ENCODE measurements at places on chromosomes 3 and 15. TPM values are rescaled to one million over a fixed set of nuclear protein-coding genes. Genes with fewer than 3 reads are reported as not detected.

Gene SSUH2
- polyA plus RNA-seq: 0.35 TPM

Gene THRB
- 2.2 TPM for polyA plus RNA-seq

Gene FBXW12
- polyA plus RNA-seq: not detected

Gene SLC22A14
- polyA plus RNA-seq: not detected

Gene TFG
- polyA plus RNA-seq: 152 TPM

Gene GOLGA8S
- 0.70 TPM for polyA plus RNA-seq

Gene CAPN3
- polyA plus RNA-seq: 0.25 TPM

Gene CDC25A
- 10.0 TPM for polyA plus RNA-seq

Gene CLDND1
- 45.2 TPM for polyA plus RNA-seq

Gene STIMATE
- 5.5 TPM for polyA plus RNA-seq

Gene HYAL3
- polyA plus RNA-seq: 5.0 TPM

Gene SHQ1
- 17.1 TPM for polyA plus RNA-seq

Gene XXYLT1
- polyA plus RNA-seq: 11.9 TPM

Gene RLBP1
- polyA plus RNA-seq: not detected

Gene ZSCAN29
- 12.7 TPM for polyA plus RNA-seq

Gene CCK
- 0.51 TPM for polyA plus RNA-seq

Gene FGF7
- polyA plus RNA-seq: not detected

Gene NEDD4
- polyA plus RNA-seq: 52.7 TPM

Gene ASB14
- 0.03 TPM for polyA plus RNA-seq
